Hippocampal formation (tissue), 2 donors: ENCODE measurements at places on chromosomes 1 and 21.

GRCh38 chr1:44031252-44032169, at the start of gene SLC6A9:
TSS of gene SLC6A9 (minus strand) at chr1:44031462. CDS start at chr1:44024277, 7,185 bp downstream.
- peak; percentile 25 for DNase-seq

DNA sequence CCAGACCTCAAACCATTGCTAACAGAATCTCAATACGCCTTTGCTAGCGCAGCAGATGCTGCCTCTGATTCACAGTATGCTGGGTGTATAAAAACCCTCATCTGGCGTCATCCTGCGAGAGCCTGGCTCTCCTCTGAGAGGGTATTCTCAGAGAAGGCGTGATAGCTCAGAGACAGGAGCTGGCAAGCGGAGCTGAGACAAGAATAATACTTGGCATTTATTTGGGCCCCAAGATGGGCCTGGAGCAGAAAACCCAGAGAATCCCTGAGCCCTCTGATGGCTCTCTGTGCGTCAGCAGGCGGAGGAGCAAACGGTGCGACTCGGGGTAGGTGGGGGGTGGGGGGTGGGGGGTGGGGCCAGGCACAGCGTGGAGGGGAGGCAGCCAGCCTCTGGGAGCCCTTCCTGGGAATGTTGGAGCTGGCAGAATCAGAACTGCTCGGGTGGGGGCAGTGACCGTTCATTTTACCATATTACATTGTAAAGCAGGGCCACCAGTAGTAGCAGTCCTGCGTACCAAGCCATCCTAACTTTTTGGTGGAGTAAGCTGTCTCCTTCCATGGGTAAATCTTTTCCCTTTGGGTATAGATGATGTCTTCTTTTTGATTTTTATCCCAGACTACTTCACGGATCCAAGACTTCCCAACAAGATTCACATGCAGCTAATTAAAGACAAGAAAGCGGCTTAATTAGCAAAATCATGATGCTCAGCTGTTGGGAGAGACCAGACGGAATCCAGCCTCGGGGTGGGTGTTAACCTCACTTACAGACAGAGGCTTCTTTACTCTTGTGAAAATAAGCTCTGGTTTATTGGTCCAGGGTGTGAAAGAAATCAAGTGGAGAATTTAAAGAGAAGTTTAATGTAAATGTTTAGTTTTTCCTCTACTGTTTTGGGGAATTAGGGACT, 7.1 kb downstream of the RIIAD1 start:
- DNase-seq: peak; percentile 63

- no peak for DNase-seq
Observed at GRCh38 chr1:77057994-77058585, 161.1 kb downstream of the PIGK start.

- DNase-seq: no peak
Observed at GRCh38 chr1:26288311-26288941, 8.5 kb downstream of the SH3BGRL3 start.

GRCh38 chr1:54814571-54814970, 13.4 kb upstream of the TTC22 start:
- no peak for DNase-seq

- DNase-seq: no peak
Observed at GRCh38 chr1:235852887-235853286, 13.8 kb downstream of the LYST start.

GRCh38 chr1:202288177-202288576, 53.6 kb downstream of the UBE2T start:
- no peak for DNase-seq
